ENCODE measurements at places on chromosomes 5 and 9.

DNA sequence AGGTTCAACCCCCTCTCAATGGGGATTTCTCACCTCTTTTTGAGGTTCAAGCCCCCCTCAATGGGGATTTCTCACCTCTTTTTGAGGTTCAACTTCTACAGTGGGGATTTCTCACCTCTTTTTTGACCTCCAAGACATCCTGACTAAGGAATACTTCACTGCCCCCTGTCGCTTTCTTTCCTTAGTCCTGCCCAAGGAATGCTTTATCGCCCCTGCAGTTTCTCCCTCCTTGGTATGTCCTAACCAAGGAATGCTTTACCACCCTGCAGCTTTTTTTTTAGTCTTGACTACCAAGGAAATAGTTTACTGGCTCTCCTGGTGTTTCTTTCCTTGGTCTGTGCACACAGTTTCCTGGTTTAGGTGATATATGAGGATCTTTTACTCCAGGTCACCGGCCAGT is 9.6 kb upstream of the IRGM start:
- DNase-seq: no peak

DNA sequence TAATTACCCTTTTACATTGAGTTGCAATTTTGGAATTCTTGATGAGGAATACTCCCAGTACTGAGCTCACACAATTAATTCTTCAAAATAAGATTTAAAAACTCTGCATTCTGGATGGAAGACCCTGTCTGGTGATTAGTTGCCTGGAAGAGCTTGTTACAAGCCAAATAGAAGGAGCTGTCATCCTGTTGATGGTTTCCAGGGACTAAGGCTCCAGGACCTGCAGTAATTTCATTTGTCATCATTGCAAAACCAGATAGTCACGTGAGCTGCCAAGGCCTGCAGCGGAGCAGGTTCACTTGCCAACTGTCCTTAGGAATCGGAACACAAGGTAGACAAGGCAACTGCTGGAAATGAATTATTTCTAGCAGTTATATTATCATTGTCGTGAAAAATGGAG is 597.7 kb downstream of the CCDC171 start:
- no peak for DNase-seq

- DNase-seq: no peak
These were observed 5.9 kb upstream of the CSF1R start for GRCh38 chr5:150092159-150092787.

GRCh38 chr9:69546265-69546664 is 125.9 kb downstream of the APBA1 start:
- no peak for DNase-seq

GRCh38 chr5:40687321-40687720 is 7.6 kb downstream of the PTGER4 start:
- no peak for DNase-seq

DNA sequence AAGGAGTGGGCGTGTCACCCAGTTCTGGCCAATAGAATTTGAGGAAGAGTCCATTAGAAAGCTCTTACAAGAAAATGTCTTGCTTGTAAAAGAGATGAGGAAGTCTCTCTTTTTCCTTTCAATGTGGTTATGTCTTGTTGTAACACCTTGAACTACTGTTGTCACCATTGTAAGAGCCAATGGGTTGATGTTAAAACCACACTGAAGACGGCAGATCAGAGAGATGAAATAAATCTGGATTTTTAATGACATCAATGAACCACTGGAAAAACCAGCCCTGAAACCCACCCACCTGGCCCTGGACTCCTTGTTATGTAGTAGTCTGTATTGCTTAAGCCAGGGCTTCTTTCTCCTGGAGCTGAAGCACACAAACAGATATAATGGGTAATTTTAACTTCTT is 83.8 kb upstream of the ERCC6L2 start:
- DNase-seq: no peak

GRCh38 chr9:133204335-133204992 is 4.6 kb downstream of the OBP2B start:
- DNase-seq: no peak

GRCh38 chr5:17218353-17219005 is 1.0 kb downstream of the BASP1 start:
- DNase-seq: peak; percentile 58

GRCh38 chr5:134439210-134439654 is 27.6 kb upstream of the CDKN2AIPNL start:
- DNase-seq: peak; percentile 84

GRCh38 chr5:162289489-162289888 is 221.9 kb downstream of the GABRG2 start:
- no peak for DNase-seq

- DNase-seq: no peak
These were observed 77.3 kb upstream of the ZNF366 start for GRCh38 chr5:72584466-72584865.

- DNase-seq: no peak
These were observed 56.1 kb upstream of the TBCA start for GRCh38 chr5:77832166-77832770.

GRCh38 chr9:130751631-130752355 is 58.2 kb downstream of the EXOSC2 start:
- no peak for DNase-seq

DNA sequence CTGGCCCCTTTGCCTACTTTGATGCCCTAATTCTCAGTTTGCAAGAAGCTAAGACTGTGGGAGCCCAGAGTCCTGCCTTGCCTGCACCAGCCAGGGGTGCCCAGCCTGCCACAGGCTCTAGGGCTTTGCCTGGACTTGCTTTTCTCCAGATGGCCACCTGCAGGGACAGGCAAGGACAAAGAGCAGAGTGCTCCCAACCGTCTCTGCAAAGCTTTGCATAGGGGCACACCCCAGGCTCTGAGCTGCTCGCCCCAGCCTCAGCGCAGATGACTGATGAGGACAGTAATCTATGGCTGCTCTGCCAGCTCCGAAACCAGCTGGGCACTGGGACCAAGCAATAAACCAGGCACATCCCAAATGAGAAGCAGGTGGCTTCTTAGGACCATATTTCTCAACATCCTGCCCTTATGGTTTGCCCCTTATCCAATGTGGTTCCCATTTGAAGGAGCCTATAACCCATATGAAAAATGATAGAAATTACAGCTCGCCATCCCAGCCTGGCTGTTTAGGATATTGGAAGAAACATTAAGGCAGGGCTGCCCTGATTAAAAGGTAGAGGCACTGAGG is 25.4 kb upstream of the TCF7 start:
- no peak for DNase-seq

DNA sequence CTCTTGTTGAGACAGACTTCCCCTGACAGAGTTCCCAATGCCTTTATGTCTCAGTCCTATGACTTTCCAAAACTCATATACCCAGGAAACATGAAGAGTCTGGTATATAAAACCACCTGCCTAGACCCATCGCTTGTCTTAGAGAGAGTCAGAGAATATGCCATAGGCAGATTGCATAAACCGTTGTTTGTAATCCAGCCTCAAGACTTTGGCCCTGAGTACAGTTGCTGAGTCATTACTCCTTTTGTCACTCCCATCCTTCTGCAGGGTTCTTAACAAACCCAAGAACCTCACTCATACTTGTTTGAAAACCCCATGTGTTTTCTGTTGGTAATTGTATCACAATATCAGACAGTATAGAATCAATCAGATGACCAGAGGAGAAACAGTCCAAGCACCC is 616.3 kb downstream of the SLCO4C1 start:
- DNase-seq: no peak

GRCh38 chr5:181280251-181280762 is 19.4 kb upstream of the TRIM52 start:
- no peak for DNase-seq

GRCh38 chr9:86361176-86361575 is 7.0 kb upstream of the TUT7 start:
- no peak for DNase-seq

GRCh38 chr5:82597437-82597836 is 319.3 kb upstream of the RPS23 start:
- no peak for DNase-seq

DNA sequence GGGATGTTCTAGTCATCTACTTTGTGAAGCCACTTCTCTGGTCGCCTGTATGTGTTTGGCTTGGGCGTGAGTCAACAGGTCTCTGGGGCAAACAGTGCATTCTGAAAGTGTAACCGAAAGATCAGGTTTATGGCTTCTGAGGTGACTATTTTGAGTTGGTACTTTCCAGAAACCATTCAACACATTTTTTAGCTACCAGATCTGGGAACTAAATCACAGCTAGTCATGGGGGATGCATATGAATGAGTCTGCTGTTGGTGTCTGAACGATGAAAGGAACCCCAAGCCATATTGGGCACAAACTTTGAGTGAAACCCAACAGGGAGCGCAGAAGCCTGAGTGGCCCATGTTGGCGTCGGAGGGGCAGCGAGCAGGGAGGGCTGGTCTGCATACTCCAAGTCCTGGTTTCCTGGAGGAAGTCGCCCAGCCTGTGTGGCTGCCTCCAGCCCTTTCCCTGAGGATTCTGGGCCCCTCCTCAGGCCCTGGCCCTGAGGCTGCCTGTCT is 35.3 kb downstream of the UBE2QL1 start:
- no peak for DNase-seq

- no peak for DNase-seq
These were observed 58.8 kb downstream of the SLC1A1 start for GRCh38 chr9:4548811-4549725.

GRCh38 chr5:176941951-176942350 is 42.8 kb upstream of the HK3 start:
- DNase-seq: no peak

- no peak for DNase-seq
These were observed 340.6 kb downstream of the CAAP1 start for GRCh38 chr9:26551971-26552370.

DNA sequence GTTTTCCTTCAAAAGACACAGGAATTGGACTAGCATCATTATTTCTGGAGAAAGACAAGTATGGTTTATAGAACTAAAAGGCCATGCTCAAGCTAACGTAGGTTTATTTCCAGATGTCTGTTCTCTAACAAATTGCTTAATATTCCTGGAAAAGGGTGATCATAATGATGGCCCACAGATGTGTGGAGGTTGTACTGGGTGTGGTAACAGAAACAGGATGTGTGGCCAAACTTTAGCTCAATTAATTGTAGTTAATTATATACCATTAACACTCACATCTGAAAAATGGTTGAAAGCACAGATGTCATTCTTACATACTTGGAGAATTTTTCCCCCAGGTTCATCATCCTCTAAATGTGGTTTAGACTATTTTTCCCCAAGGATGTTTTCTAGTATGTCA is 292.7 kb upstream of the RASA1 start:
- no peak for DNase-seq

DNA sequence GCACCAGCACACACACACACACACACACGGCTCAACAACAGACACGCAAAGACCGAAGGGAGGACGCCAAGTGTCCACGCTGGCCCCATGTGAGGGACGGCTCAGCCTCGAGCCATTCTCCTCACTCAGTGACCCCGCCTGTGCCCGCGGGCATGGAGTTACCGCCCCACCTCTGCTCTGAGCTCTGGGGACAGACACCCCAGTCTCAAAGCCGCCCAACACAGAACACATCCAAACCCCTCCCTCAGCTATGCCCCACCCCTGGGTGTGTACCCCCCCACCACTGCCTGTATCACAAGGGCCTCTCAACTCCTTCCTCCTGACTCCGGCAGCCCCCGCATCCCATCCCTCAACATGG is 81.2 kb downstream of the CAMSAP1 start:
- DNase-seq: no peak

DNA sequence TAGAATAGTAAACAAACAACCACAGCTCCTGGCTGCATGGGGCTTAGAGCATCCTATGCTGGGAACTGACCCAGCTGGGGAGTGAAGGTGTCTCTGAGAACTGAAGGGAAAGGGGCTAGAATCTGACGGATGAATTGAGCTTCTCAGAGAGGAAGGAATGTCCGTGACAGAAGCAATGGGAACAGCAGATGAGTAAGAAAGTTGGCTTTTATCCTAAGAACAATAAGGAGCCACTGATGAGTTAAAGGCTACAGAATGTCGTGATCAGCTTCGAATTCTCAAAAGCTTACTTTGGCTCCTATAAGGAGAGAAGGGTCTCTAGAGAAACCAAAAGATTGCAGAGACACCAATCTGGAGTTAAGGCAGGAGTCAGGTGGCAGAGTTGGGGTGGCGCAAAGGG is 52.6 kb downstream of the EBF1 start:
- no peak for DNase-seq

DNA sequence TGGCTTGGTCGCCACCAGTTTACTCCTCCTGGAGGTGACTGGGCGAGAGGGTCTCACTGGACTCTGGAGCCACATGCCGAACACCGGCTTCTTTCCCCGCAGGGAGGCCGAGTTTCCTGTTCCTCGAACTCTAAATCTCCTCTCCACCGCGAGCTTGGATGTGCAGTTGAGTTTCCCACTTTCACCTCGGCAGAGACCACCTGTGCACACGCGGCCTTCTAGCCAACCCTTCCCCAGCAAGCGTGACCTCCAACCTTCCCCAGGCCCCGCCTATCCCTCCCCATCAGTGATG is 380.1 kb downstream of the IRX2 start:
- no peak for DNase-seq

DNA sequence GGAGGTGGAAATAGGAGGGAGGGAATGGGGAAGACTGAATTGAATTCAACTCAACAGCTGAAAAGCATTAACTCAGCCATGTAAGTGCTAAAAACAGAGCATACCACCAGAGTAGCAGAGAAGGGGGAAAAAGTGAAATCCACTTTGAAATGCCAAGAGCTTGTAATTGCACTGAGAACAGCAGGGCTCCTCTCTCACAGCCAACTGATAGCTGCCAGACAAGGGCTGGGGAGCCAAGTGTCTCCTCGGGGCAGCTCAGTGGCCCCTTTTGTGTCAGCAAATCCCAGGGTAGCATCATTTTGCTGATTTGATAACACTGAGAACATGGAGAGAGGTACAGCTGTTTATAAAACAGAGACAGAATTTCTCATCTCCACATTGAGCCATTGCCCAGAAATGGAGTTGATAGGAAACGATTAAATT is 182.5 kb downstream of the FRMD3 start:
- DNase-seq: peak; percentile 52

DNA sequence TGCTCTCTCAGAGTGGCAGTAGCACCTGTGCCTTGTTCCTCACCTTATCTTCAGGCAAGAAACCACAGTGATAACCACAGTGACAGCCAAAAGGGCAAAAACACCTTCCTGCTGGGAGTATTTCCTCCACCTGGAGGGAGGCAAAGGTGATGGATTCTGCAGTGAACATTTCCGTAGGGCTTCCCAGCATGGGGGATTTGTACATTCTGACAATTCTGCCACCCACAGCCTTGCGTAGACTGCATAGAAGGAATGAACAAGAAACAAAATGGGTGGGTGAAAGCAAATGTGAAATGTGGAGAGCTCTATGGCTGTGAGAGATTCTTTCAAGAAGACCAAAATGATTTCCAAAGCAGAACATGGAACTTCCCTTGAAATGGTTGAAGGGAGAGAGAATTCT is 111.4 kb downstream of the ZNF462 start:
- DNase-seq: no peak

All from left cardiac atrium (tissue), 4 donors.